ENCODE measurements at places on chromosomes 5 and 9.

GRCh38 chr9:2093920-2094597 lies 78.9 kb downstream of the SMARCA2 start:
- no peak for DNase-seq

DNA sequence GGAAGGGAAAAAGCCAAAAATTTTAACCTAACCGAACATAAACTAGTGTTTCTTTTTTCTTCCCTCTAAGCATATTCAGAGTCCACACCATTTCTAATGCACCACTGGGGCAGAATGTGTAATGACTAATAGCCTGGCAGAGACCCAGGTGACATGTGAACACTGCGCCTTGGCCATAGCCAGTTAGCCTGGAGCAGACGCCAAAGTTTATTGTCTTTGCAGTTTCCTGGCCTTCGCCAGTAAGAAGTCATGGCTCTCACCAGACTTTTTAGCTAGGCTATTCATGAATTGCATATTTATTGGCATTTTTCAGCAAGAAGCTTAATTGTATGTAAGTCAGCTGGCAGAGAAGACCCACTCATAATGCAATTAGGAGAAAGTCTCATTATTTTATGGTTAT lies 182.8 kb upstream of the SLC27A6 start:
- DNase-seq = no peak

DNA sequence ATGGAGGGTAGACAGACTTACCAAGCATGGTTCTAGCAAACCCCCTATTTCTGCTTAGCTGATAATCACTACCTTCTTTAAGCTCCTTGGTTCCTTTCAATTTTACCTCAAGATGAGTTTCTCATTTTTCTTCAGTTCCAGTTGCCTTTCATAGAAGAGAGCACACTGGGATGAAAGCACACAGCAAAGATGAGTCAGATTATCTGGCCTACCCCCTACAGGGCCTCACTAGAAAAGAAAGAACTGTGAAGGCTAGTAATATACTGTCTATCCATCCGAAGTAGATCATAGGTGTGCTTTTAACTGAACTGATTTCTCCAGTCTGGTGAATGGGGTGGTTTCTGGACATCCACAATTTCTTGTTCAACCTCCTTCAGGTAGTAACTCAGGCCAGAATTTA lies 122.5 kb downstream of the TRPM3 start:
- DNase-seq = no peak

- DNase-seq = no peak
These were observed 15.7 kb downstream of the FAM151B start for GRCh38 chr5:80503641-80504040.

- no peak for DNase-seq
These were observed 388.5 kb upstream of the CTNND2 start for GRCh38 chr5:12292610-12293204.

DNA sequence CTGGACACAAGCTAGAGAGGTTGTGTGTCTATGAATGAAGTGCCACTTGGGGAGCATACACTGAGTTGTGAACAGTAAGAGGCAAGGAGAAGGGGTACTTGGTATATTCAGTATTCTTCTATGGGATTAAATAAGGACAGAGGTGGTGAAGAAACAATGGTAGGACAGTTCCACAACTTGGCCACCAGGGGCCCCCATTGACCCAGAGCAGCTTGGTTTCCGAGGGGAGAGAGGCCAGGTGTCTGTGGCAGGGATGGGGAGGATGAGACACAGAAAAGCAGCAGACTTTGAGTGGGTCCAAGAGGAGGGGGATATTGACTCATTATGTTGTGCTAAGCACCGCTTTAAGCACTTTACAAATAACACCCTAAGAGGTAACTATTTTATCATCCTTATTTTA lies 220.6 kb downstream of the MELK start:
- DNase-seq = no peak
